ENCODE measurements at places on chromosomes 3 and 15.

DNA sequence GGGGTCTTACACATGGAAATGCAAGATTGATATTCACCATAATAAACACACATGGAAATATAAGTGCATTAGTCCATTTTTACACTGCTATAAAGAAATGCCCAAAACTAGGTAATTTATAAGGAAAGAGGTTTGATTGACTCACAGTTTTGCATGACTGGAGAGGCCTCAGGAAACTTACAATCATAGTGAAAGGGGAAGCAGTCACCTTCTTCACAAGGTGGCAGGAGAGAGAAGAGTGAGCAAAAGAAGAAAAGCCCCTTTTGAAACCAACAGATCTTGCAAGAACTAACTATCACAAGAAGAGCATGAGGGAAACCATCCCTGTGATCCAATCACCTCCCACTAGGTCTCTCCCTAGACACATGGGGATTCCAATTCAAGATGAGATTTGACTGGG lies 111.7 kb upstream of the TP63 start:
- no peak for DNase-seq

GRCh38 chr15:31293655-31294054 lies 33.0 kb upstream of the KLF13 start:
- no peak for DNase-seq

DNA sequence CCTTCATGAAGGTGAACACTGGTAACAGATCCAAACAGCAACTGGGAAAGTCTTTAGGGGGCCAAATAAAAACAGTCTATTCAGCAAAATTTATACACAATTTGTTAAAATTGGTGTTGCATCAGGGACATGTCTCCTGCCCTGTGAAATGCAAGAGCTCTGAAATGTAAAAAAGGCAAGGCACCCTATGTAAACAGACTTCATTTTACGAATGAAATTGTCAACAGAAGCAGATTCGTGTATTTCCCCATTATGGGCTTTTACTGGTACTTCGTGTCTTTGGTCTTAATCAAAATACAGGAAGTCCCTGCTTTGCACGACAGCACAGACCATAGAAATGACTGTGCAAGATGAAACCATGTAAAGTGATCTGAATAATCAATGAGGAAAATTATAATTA lies 127.3 kb upstream of the THBS1 start:
- DNase-seq = no peak

DNA sequence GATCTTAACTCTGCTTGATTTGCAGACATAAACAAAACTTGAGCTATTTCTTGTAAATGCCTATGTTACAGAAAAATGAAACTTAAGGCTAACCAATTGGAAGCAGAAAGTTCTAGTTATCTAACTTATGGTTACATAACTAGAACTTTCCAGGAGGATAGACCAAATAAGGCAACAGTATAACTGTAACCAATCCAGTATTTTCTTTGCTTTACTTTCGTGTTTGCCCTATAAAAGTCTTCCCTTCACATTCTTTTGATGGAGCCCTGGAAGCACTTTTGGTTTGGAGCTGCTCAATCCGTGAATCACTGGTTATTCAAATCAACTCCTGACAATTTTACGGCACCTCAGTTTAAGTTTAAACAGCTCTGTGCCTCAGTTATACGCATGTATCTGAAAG lies 164.6 kb downstream of the SUCLG2 start:
- DNase-seq = no peak

DNA sequence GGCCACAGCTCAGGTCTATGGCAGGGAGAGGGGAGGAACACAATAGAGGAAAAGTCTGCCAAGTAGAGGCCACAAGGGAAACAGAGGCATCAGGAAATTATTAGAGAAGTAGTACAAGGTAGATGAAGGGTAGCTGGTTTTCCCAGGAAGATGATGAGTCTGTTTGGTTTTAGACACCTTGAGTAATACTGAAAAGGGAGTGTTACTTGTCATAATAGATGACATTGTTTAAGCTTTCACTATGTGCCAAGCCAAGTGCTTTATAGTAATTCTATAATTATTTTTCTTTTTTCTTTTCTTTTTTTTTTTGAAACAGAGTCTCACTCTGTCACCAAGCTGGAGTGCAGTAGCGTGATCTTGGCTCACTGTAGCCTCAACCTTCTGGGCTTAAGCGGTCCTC lies 13.7 kb downstream of the PXK start:
- DNase-seq = no peak

DNA sequence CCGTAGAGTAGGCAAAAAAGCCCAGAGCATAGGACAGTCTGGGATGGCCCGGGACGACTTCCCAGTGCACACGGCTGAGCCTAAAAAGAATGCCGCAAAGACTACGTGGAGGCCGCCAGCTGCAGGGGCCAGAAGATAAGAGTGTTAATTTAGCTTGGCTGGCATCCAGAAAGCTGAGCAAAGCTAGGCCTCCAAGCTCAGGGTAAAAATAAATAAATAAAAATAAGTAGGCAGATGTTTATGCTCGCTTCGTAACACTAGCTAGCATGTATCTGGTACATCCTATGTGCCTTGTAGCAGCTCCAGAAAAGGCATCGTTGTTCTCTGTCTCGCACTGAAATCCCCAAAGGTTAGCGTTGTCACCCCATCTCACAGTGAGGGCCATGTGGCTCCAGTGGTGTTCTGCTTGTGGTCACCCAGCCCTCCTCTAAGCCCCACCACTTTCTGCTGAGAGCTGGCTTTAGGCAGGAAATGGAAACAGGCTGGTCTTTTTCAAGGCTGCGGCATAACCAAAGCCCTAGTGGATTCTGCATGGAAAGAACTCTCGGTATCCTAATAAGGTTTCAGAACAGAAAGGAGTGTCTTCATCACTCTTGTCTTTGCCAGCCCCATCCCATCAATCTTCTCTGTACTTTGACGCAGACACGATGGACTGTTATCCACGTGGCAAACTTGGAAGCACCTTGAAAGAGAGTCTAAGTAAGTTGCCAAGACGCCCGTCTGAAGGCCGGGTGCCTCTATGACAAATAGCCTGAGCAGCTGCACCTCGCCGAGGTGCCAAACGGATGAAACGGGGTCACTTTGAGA lies 58.1 kb upstream of the MEF2A start:
- no peak for DNase-seq

DNA sequence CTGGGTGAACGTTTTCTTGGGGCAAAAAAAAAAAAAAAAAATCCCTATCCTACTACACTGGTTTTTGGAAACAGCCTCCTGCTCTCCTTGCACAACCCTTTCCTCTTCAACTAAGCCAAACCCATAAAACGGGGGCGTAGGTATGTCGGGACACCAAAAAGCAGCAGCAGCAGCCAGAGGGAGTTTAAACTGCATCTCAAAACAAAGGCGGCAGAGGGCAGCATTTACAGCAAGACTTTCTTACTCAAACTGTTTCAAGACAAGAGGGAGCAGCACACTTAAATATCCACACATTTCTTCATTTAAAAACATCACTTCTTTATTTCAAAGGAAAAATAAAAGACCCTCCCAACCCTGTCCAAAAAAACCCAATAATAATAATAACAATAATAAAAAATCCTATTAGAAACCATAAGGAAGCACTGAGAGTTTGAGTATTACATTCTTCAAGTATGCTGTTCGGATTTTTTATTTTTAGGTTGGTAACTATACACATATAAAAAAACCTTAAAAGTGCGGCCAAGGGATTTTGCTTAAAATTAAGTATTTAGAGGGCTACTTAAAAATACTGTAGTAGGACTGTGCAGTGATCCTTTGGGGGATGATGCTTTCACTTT lies 43.9 kb upstream of the PLXND1 start:
- DNase-seq = no peak

GRCh38 chr15:48062148-48062872 lies 58.5 kb upstream of the SLC24A5 start:
- DNase-seq = no peak

Measured in activated gamma-delta T cell (primary cell).